Left forelimb (tissue), 1 donor: ENCODE measurements at places on chromosomes 2 and 18.

DNA sequence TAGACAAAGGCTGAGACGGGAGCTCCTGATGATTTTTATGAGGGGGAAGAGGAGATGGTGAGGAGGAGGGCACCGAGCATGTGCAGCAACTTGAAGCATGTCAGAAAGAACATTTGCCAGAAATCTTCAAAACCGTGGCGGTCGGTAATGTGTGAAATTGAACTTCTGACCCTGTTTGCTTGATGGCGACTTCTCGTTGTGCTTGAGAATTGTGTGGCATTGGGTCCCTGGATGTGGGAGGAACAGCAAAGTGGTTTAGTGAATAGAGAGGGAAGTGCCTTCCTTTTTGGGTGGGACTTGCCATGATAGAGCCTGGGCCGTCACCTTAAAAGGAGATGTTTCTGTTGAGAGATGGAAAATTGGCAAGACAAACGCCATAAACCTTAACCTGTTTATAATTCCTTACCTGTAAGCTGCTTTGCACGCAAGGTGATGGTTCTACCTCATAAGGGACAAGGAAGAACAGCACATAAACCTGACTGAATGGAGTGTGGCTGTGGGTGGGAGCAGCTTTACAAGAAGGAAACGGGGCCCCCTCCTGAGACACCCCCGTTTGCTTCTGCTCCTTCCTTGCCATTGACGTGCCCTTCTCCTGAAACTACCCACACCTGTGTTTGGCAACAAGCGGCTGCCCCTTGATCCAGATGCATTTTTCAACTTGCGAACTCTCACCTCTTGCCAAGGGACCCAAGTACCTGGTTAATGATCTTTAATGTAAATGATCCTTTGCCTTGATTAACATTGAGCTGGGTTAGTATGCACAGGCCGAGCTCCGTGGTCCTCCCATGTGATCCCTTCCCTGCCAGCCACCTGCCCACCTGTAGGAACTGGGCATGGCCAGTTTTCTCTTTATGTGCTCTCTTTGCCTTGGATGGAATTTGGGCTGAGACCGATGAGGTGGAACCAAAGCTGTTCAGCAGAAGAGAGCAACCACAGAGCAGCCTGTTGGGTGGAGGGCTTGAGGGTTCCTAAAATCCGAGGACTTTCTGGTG lies 153.2 kb downstream of the NEDD4L start:
- DNase-seq: no peak

GRCh38 chr18:9454061-9454703 lies 21.1 kb upstream of the RALBP1 start:
- no peak for DNase-seq

DNA sequence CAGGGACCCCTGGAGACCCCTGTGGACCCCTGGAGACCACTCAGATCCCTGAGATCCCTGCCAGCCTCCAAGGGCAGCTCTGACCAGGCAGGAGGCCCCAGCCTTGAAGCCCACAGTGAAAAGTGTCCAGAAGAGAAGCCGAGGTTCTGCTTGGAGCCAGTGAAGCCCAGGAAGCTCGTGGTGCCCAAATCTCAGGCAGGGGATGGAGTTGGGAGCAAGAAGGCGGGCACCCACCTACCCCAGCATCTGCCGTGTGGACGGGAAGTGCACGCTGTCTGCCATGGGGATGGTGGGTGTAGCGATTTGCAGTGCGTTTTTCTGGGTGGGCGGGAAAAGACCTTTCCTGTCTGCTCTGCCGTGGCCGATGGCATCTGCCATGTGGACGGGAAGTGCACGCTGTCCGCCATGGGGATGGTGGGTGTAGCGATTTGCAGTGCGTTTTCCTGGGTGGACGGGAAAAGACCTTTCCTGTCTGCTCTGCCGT lies 120.6 kb upstream of the CTDP1 start:
- peak; percentile 50 for DNase-seq

DNA sequence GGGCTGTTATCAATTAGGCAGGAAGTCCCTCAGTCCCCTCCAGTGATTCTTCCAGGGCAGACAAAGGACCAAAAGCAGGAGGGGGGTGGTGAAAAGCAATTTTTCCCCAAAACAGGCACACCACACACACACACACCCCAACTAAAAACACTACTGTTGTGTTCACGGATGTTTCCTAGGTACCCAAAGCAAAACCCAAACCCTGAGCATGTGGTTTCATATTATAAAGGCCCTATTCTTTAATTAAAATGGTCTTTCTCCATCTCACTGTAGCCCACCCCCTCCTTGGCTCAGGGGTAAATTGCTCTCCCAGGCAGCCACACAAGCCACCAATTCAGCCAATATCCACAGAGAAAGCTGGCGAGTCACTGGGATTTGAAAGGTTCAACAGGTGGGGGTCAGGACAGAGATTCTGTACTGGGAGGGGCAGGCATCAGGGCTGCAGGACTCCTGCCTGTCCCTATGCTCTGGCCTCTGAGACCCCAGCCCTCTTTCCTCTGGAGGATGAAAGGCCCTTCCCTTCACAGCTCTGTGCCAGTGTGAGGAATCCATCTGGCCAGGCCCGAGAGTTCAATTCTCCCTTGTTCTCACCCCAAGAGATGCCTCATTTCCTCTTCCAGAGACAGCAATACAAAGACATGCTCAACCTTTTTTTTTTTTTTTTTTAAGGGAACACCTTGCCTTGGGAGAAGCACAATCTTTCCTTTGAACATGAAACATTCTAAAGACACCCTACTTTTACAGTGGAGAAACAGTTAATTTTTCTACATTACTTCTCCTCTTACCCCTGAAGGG lies 43.6 kb downstream of the SPRED2 start:
- DNase-seq: no peak

- DNase-seq: no peak
Measured at GRCh38 chr2:71702971-71703898, 249.9 kb downstream of the DYSF start.

GRCh38 chr2:24586955-24587354 lies 95.9 kb downstream of the NCOA1 start:
- DNase-seq: no peak

- no peak for DNase-seq
Measured at GRCh38 chr2:145617906-145618305, 1098.0 kb upstream of the ZEB2 start.

- DNase-seq: no peak
Measured at GRCh38 chr2:169765523-169765922, 31.9 kb downstream of the KLHL23 start.

- DNase-seq: no peak
Measured at GRCh38 chr2:128727404-128727803, 408.7 kb upstream of the HS6ST1 start.

DNA sequence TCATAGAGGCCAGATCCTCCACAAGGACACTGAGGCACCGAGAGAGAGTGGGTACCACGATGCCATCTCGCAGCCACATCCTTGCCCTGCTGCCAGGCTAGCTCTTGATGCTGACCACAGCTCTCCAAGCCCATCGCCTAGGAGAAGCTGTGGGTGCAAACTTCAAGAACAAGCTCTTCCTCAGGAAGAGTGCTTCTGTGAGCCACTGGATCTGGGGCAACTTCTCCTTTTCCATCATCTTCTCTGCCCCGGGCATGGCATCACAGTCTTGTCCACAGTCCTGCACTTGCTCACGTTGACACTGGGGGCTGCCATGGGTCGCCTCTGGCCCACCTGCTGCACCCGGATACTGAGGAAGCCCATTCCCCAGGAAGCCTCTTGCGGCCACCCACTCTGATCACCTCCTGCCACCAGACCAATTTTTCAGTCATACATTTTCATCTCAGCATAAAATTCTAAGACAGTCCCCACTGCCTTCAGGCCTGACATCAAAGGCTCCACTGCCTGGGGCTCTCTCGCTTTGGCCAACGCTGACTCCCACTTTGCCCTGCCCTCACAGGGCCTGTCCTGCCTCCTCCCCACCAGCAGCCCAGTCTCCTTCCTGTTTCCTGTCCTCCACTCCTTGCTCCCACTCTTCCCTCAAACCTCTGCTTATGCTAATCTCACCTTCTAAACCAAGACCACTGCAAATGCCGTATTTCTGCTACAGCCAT lies 243.9 kb downstream of the AFF3 start:
- no peak for DNase-seq

- no peak for DNase-seq
Measured at GRCh38 chr2:170411660-170412059, 233.7 kb downstream of the MYO3B start.

- no peak for DNase-seq
Measured at GRCh38 chr2:120675460-120676130, 60.1 kb upstream of the GLI2 start.

- no peak for DNase-seq
Measured at GRCh38 chr18:44536619-44537018, 144.1 kb upstream of the SETBP1 start.

- DNase-seq: no peak
Measured at GRCh38 chr2:46549166-46549844, 69.9 kb downstream of the TMEM247 start.

DNA sequence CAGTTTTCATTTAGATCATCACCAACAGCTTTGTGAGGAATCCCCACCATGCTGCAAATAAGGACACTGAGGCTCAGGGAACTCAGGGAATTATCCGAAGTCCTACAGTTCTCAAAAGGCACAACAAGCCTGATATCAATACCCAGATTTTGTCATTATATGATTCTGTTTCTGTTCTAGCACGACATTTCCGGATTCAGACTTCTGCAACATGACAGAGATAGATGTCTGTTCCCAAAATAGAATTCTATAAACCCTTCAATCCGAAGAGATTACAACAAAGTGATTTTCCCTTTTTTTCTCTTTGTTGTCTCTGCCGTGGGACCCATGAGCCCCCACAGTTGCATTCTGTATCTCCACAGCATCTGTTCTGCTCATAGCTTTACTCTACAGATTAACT lies 72.0 kb downstream of the DOCK10 start:
- no peak for DNase-seq

DNA sequence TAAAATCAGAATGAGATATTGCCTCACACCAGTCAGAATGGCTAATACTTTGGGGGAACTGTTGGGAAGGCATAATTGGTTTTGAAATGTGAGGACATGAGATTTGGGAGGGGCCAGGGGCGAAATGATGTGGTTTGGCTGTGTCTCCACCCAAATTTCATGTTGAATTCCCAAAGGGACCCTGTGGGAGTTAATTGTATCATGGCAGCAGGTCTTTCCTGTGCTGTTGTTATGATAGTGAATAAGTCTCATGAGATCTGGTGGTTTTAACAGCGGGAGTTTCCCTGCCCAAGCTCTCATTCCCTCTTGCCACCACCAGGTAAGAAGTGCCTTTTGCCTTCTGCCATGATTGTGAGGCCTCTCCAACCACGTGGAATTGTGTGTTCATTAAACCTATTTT lies 59.6 kb downstream of the CSRNP3 start:
- no peak for DNase-seq

DNA sequence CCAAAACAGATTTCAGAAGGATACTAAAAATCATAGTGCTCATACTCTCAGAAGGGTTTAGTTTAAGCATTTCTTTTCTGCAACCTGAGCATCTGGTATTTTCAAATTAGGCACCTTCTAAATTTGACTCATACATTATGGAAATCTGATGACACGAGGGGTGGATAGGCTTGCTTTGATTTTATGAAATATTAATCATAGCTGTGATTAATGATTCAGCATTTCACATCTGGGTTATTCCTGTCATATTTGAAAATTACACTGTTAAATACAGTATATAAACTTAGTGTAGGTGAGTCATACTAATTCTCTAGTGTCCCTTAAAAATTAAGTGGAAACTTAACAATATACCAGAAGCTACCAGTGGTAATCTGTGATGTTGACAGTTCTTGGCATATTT lies 47.7 kb downstream of the MRPS9 start:
- DNase-seq: no peak

DNA sequence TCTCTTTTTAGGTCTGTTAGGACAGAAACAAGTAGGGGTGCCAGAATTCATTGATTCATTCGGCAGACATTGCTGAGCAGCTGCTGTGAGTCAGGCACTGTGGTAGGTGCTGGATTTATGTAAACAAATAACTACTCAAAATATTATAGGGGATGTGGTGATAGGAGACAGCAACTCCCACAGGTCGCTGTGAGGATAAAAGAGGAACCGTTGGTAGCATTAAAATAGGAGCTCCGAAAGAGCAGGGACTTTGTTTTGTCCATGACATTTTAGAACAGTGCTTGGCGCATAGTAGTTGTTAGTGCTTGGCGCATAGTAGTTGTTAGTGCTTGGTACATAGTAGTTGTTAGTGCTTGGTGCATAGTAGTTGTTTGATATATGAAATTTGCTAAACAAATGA lies 29.2 kb downstream of the ATP6V1C2 start:
- no peak for DNase-seq

GRCh38 chr2:186841940-186842339 lies 7.0 kb downstream of the ZSWIM2 start:
- DNase-seq: no peak

DNA sequence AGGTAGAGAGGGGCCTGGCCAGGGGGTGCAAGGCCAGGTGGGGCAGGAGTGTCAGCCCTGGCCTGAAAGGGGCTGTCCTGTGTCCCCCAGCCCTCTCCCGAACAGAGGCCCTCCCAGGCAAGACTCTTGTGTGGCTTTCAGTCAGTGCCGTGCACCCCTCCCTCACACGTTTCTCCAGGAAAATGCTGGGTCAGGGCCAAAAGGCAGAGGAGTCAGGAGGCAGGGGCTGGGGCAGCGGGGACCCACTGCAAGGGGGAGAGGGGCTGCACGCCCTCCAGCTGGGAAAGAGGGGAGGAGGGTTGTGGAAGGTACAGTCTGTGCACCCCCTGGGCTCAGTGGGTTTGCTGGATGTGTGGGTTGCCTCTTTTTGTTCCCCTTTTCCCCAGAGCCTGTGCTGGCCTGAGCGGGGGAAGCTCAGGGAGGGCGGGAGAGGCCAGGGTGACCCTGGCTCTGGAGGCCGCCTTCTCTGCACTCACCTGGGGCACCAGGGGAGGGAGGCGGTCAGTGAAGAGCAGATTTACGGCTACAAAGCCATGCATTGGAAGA lies 4.1 kb downstream of the KCNF1 start:
- DNase-seq: peak; percentile 47

- DNase-seq: no peak
Measured at GRCh38 chr2:42342061-42342794, 18.8 kb downstream of the COX7A2L start.

- DNase-seq: peak; percentile 70
Measured at GRCh38 chr2:219967247-219968245, 340.1 kb downstream of the SLC4A3 start.

DNA sequence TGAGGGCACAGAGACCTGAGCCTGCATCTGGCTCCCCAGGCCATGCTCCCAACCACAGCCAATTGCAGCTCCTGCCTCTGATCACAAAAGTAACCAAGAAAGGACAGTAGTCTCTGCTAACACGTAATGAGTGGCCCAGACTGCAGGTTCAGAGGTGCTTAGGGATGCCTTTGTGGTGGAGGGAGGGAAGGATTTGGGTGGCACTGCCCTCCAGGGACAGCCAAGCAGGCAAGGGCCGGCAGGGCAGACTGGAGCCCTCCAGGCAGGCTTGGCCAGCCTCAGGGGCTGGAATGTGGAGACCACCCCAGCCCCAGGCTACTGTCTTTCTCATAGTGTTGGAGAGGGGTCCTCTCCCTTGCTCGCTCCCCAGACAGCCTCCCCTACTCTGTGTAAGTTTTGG lies 114.5 kb upstream of the SMAD2 start:
- no peak for DNase-seq

DNA sequence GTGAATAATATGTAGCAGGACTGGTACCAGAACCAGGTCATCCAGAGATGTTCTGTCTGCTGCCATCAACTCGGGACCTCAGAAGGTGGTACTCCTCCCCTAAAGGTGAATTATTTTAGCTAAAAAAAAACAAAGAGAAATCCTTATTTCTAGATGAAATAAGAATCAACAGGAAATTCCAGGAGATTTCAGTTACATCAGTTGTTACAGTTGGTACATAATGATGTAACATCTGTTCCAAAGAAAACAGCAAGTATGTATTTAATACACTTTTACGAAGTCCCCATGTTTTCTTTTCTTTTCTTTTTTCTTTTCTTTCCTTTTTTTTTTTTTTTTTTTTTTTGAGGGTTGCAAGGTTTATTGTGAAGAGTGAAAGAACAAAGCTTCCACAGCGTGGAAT lies 33.6 kb upstream of the CD28 start:
- no peak for DNase-seq
